ENCODE measurements at places on chromosomes 1 and 21. TPM values are rescaled to one million over a fixed set of nuclear protein-coding genes. Genes with fewer than 3 reads are reported as not detected.

The PLA2G4A gene
- total RNA-seq, result 1.3 TPM

- no peak for DNase-seq
These were observed 644.0 kb downstream of the PTPRC start for GRCh38 chr1:199282751-199283305.

DNA sequence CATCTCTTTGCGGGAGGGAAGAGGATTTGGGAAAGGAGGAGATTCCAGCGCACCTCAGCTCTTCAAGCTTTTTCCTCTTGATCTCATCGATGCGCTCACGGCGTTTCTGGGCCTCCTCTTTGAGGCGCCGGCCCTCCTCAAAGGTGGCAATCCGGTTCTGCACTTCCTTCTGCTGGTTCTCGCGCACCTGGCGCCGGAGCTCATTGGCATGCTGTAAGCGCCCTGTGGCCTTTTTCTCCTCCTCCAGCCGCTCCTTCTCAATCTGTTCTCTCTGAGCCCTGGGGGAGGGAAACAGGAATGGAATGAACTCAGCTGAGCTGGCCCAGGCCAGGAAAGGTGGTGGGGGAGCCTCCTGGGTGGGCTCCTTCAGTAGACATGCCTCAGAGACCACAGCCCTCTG, 10.4 kb upstream of the VSIG8 start:
- DNase-seq, result no peak

DNA sequence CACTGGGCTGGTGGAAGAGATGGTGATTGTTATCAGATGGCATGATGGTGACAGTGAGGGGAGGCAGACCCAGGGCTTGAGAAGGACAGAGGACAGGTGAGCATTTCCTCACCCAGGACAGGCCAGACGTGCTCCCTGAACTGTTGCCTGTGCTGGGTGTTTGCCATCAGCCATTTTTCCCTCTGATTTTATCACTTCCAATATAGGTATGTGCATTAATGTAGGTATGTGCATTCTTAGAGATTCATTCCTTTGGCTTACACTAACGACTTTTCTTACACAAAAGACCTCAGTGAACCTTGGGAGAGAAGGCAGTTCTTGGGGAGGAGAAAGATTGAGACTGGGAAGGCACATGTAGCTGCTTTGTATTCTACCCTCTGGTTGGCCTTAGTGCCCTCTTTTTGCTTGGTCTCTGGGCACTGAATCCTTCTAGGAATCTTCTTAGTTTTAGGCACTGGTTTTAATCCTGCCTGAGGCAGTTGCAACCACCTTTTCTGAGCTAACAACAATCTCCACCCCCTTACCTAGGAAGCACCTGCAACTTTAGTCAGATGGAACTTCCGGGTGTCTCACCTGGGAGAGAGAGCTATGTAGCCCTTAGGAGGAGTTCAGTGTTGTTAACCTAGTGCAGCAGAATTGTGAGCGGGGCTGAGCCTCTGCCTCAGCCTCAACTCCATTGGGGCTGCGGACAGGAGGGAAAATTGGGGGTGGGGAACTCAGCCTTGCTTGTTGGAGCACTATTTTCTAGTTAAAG, 30.9 kb downstream of the C1orf116 start:
- peak; percentile 69 for DNase-seq

DNA sequence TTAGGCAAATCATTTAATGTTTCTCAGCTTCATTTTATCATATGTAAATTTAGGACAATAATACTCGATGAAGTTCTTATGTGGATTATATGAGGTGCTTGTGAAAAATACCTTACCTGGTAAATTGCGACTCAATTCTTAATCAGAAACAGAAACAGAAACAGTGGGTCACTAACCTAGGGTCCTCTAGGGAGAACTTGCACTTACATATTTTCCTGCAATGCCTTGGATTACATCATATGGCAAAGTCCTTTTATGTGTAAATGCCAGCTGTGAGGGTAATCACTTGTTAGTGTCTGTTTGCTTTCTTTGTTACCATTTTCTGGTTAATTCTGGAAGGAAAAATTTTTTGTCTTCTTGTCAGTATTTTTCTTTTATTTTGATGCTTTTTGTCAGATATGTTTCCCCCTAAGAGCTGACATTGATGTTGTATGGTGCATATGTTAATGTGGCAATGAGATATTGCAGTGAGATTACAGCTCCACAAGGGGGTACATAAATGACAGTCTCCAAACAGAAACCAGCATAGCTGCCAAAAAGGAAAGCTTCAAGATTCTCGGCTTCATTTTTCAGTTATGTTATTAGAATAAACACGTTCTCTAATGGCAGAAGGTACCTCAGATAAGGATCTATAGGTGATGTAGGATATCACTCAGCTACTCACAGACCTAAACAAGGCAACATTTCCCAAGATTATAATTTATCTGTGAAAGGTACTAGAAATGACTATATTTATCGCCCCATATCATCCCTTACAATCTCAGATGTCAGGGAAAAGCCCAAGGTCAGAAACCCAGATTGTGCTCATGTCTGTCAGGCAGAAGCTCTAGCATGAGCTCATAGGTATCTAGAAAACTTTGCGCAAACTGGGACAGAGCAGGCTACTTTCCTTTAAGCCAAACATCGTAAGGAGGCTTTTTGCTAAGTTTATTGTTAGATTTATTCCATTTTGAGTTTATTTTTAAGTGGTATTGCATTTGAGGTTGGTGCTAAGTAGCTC, 119.9 kb downstream of the FASLG start:
- peak; percentile 52 for DNase-seq

The MATN1 gene
- 0.63 TPM for total RNA-seq

GRCh38 chr1:14653461-14653960, 55.0 kb downstream of the KAZN start:
- peak; percentile 85 for DNase-seq

The ACADM gene
- total RNA-seq, result 29.0 TPM

The A3GALT2 gene
- total RNA-seq, result not detected

DNA sequence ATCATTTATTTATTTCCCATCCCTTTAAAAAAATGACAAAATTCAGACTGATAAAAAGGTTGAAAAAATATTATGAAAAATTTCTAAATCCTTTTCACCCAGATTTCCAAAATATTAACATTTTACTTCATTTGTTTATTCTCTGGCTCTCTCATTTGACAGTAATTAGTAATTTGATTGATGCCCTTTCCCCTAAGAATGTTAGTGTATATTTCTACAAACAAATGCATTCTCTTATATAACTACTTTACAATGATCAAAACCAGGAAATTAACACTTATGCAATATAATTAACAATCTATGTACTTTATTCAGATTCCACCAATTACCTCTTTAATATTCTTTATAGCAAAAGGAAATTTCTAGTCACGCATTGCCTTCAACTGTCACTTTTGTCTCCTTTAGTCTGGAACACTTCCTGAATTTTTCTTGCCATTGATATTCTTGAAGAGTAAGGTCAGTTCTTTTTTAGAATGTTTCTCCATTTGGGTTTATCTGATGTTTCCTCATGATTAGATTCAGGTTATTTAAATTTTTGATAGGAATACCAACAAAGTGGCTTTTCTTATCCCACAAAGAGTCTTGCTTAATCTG, 3.9 kb downstream of the CD53 start:
- DNase-seq, result no peak

- no peak for DNase-seq
These were observed 6.4 kb upstream of the EPHA2 start for GRCh38 chr1:16162163-16162822.

- DNase-seq, result peak; percentile 76
These were observed 53.3 kb upstream of the ZC3H11B start for GRCh38 chr1:219666242-219666641.

DNA sequence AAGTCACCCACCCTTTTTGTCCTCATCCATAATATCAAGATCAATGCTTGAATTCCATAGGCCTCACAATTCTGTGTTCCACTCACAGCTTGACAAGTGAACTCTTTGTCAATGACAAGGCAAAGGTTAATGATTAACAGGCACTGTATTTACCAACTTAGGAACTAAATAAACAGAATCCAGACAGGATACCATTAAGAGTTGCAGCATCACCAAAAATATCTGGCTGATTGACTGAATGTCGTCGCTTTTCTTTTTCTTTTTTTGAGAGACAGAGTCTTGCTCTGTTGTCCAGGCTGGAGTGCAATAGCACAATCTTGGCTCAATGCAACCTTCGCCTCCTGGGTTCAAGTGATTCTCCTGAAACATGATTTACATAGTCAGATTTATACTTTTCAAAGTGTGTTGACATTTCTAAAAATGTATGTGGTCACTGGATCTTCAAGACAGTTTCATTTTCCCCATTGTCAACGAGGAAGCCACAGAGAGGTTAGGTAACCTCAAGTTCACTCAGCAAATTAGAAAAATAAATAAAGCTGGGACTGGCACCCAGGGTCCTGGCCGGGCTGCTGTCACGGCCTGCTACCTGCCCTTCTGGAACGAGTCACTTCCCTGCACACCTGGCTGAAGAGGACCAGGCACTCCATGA, 81.0 kb downstream of the PDE9A start:
- DNase-seq, result peak; percentile 58

DNA sequence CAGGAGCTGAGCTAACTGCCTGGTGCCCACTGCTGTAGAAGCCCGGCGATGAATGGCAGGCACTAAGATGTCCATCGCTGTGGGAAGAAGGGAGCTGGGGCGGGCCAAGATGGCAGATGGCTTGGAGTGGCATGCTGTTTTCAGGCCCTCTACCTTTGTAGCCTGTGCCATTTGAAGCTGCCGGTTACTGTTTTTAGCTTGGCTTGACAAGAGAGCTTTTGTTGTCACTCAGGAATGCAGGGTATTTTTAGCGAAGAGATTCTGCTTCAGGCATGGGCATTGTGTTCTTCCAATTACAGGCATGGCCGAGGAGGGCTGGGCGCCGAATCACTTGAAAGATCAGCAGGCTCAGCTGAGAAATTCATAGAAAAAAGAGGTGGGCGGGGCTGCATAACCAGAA, 348.7 kb downstream of the RPS6KC1 start:
- DNase-seq, result no peak

GRCh38 chr1:182367926-182368325, 23.7 kb downstream of the GLUL start:
- DNase-seq, result no peak

The G0S2 gene
- total RNA-seq, result 723 TPM

- no peak for DNase-seq
These were observed 71.5 kb downstream of the SMYD3 start for GRCh38 chr1:246435421-246436041.

GRCh38 chr1:162275622-162276175, 101.0 kb downstream of the SPATA46 start:
- DNase-seq, result no peak

DNA sequence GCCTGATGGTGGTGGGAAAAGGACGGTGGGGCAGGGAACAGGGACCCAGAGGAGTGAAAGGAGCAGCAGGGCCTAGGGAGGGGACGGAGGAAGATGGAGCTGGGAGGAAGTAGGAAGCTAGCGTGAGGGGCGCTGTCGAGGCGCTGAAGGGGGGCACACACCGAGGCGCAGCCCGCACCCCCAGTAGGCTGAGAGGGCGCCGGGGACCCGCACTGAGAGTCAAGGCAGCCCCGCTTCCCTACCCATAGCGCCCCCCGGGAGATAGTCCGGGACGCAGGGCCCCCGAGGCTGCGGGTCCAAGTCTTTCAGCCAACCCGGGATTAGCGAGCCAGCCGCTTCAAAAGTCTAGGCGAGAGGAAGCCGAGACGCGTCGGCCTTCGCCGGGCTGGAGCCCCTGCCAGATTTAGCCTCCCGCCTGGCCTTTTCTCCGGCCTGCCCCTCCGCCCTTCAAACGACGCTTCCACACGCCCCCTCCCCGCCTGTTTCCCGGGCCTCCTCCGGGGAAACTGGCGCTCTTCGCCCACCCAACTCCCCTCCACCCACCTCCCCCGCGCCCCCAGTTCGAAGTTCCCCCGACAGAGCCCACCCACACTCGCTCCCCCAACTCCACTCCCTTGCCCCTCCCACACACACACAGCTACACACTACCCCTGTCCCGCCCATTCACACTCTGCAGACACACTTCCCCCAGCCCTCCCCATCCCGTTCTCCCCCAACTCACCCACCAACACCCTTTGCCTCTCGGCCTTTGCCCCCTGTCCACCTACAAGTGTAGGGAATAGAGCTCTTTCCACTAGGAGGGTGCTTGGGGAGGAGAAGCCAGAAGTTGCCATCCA, 7.8 kb upstream of the PROX1 start:
- no peak for DNase-seq

- no peak for DNase-seq
These were observed 1325.9 kb upstream of the B3GALT2 start for GRCh38 chr1:194512345-194512744.

DNA sequence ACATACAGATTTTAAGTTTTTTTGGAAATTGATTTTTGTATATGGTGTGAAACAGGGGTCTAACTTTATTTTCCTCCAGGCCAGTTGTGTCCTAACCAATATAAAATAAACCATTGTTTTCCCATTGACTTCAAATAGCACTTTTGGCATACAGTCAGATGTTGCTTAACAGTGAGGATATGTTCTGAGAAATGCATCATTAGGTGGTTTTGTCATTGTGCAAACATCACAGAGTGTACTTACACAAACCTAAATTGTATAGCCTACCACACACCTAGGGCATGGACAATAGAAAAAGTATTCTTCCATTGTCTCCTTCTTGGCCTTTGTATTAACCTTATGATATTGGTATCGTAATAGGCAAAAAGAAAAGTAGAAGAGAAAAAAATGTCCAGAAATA, 37.4 kb upstream of the DISP1 start:
- peak; percentile 93 for DNase-seq

The EIF2D gene
- total RNA-seq, result 107 TPM

GRCh38 chr1:156165083-156165482, 11.7 kb downstream of the SEMA4A start:
- no peak for DNase-seq

DNA sequence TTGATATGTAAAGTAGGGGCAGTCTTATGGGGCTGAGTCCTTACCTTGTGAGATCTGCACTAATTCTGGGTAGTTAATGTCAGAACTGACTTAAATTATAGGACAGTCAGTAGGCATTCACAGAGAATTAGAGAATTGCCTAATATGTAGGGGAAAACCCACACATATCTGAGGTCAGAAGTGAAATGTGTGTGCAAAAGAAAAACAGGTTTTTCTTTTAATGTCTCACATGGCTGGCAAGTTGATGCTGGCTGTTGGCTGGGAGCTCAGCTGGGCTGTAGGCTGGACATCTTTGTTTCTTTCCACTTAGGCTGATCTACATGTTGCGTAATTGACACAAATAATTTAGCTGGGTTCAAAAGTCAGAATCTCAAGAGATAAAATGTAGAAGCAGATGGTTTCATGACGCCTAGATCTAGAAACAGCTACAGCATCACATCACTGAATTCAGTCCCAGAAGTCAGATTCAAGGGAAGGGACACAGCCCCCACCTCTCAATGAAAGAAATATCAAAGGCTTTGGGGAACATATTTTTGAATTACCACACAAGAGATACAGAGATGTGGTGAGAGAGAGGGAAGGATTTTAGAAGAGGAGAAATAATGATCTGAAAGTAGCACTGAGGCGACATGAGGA, 98.9 kb downstream of the TNFSF18 start:
- DNase-seq, result peak; percentile 65

The HES3 gene
- total RNA-seq, result not detected

The TSSK3 gene
- not detected for total RNA-seq

The GPR153 gene
- total RNA-seq, result 113 TPM

- peak; percentile 72 for DNase-seq
These were observed 716.2 kb upstream of the ZP4 start for GRCh38 chr1:238606896-238607295.

GRCh38 chr1:40161888-40162397, 756 bp downstream of the RLF start:
- no peak for DNase-seq

Data from PC-3 (cell line).